Upper lobe of right lung (tissue), 1 donor: ENCODE measurements at places on chromosomes 11 and 22. TPM values are rescaled to one million over a fixed set of nuclear protein-coding genes. Genes with fewer than 3 reads are reported as not detected.

Gene SLC5A4
- total RNA-seq: 1.6 TPM

Gene GGTLC2
- total RNA-seq: 6.5 TPM

Gene WBP2NL
- 1.3 TPM for total RNA-seq

Gene PHLDB1
- 79.6 TPM for total RNA-seq

Gene PDE2A
- total RNA-seq: 27.3 TPM

Gene OR52E8
- not detected for total RNA-seq

Gene MISFA
- 4.6 TPM for total RNA-seq

Gene SYTL2
- 36.5 TPM for total RNA-seq

Gene NPAS4
- total RNA-seq: not detected

Gene CAVIN3
- 48.8 TPM for total RNA-seq

Gene SCGB2A2
- total RNA-seq: not detected

Gene OR2AG1
- not detected for total RNA-seq

Gene GALNT18
- total RNA-seq: 55.5 TPM

- H3K4me1 ChIP-seq: no peaks in the 10 kb centered on the region
- H3K27me3 ChIP-seq: peaks cover 11% of the 10 kb centered on the region
- H3K36me3 ChIP-seq: no peaks in the 10 kb centered on the region
- no peak for DNase-seq
These were observed 398.6 kb downstream of the BRD1 start for GRCh38 chr22:49429066-49429465.

DNA sequence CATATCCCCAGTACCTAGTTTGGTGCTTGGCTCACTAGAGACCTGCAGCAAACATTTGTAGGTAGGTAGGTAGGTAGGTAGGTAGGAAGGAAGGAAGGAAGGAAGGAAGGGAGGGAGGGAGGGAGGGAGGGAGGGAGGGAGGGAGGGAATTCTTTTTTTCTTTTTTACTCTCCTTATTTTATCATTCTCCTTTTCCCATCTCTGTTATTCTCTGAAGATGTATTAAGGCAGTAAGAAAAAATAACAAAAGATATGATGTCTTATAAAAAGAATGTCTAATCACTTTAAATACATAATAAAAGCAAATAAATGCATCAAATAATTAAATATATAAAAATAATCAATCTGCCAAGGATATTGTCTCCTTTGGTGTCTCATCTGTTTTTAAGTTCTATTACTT lies 28.4 kb downstream of the VSIG10L2 start:
- H3K36me3 ChIP-seq: no peaks in the 10 kb centered on the region
- H3K27me3 ChIP-seq: no peaks in the 10 kb centered on the region
- no peaks in the 10 kb centered on the region for H3K4me1 ChIP-seq
- no peak for DNase-seq
- no peak overlapping the region for H3K27ac ChIP-seq
- H3K4me3 ChIP-seq: no peak overlapping the region

DNA sequence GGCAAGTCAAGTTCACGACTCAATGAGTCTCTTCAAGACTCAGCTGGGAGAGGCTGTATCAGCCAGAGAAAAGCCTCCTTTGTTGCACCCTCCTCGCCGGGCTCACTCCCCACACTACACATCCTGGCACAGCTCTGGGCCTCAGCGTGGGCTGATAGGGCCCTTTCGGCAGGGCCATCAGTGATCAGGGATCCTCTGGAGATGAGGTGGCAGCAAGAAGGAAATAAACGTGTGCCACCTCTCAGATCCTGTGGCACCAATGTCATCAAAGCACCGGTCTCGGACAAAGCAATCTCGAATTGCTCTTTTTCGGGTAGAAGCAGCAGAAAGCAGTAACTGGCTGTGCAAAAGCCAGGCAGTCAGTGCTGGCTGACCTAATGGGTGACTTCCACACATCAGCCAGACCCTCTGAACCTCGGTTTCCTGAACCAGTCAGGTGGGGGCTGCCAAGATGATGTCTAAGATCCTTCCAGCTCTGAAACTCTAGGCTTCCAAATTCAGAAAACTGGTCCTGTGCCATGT lies 2.1 kb downstream of the EHD1 start:
- no peaks in the 10 kb centered on the region for H3K27me3 ChIP-seq
- peaks cover 68% of the 10 kb centered on the region for H3K4me1 ChIP-seq
- peak overlapping the region; percentile 88 for H3K27ac ChIP-seq
- no peak for DNase-seq
- H3K36me3 ChIP-seq: peaks cover 34% of the 10 kb centered on the region

- no peak overlapping the region for H3K4me3 ChIP-seq
- H3K4me1 ChIP-seq: peaks cover 24% of the 10 kb centered on the region
- H3K27ac ChIP-seq: peak overlapping the region; percentile 49
- no peak for DNase-seq
These were observed 51.6 kb downstream of the CERK start for GRCh38 chr22:46686221-46687047.

DNA sequence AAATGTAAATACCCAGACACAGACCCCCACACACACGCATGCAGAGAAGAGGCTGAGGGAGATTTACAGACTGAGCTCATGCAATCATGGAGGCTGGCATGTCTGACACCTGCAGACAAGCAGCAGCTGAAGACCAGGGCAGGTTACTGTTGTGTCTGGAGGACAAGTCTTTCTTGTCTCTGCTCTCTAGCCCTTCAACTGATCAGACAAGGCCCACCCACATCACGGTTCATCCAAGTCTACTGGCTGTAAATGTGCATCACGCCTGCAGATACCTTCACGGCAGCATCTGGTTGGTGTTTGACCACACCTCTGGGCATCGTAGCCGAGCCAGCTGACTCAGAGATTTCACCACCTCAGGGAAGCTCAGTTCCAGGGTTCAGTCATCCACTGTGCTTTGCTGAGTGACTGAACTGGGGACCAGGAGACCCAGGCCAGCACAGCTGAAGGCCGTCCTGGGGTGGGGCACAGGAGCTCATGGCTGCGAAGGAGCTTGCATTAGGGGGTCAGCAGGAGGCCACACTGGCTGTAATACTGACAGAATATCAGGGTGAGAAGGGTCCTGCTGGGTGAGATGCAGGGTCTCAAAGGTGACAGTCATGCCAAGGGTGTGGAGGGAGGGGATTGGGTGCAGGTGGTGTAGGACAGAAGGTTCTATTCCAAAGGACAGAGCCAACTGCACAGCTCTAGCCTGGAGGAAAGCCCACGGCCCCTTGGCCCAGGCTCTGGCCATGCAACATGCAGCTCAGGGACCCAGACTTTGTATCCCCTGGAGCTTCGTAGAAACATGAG lies 304.9 kb downstream of the BRD1 start:
- H3K27me3 ChIP-seq: no peaks in the 10 kb centered on the region
- no peaks in the 10 kb centered on the region for H3K36me3 ChIP-seq
- no peak overlapping the region for H3K4me3 ChIP-seq
- DNase-seq: no peak

GRCh38 chr11:5476186-5476819 lies 12.2 kb upstream of the OR52D1 start:
- no peak for DNase-seq
- no peak overlapping the region for H3K4me3 ChIP-seq
- no peak overlapping the region for H3K27ac ChIP-seq
- no peaks in the 10 kb centered on the region for H3K4me1 ChIP-seq
- no peaks in the 10 kb centered on the region for H3K36me3 ChIP-seq

GRCh38 chr22:29083933-29084591 lies 11.2 kb downstream of the KREMEN1 start:
- no peaks in the 10 kb centered on the region for H3K36me3 ChIP-seq
- peaks cover 34% of the 10 kb centered on the region for H3K4me1 ChIP-seq
- H3K27ac ChIP-seq: peak overlapping the region; percentile 18

- no peak overlapping the region for H3K27ac ChIP-seq
- peaks cover 7% of the 10 kb centered on the region for H3K36me3 ChIP-seq
- no peak for DNase-seq
- no peaks in the 10 kb centered on the region for H3K27me3 ChIP-seq
- peaks cover 8% of the 10 kb centered on the region for H3K4me1 ChIP-seq
- no peak overlapping the region for H3K4me3 ChIP-seq
These were observed 36.4 kb upstream of the BID start for GRCh38 chr22:17810570-17811116.

DNA sequence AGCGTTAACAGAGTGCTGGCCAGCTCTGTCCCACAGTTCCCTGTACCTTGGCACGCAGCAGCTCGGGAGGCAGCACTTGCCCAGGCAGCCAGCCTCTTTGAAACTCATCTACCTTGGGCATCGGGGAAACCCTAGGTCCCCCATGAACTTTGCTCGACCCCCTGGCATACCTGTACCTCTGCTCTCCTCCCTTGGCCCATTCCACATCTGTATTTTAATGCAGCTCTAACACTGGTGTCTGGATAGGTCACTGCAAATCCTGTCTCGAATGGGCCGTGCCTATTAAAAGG lies 304.1 kb downstream of the TBC1D22A start:
- no peaks in the 10 kb centered on the region for H3K4me1 ChIP-seq
- no peaks in the 10 kb centered on the region for H3K27me3 ChIP-seq
- no peak for DNase-seq

- no peak overlapping the region for H3K4me3 ChIP-seq
- H3K4me1 ChIP-seq: no peaks in the 10 kb centered on the region
- peak; percentile 80 for DNase-seq
- H3K27ac ChIP-seq: peak overlapping the region; percentile 24
- no peaks in the 10 kb centered on the region for H3K27me3 ChIP-seq
These were observed 135.1 kb downstream of the BCR start for GRCh38 chr22:23315341-23315917.

- no peaks in the 10 kb centered on the region for H3K4me1 ChIP-seq
- DNase-seq: no peak
- H3K36me3 ChIP-seq: peaks cover 78% of the 10 kb centered on the region
- H3K27ac ChIP-seq: no peak overlapping the region
- H3K4me3 ChIP-seq: no peak overlapping the region
These were observed 16.7 kb downstream of the ATG2A start for GRCh38 chr11:64900263-64900678.

- no peaks in the 10 kb centered on the region for H3K4me1 ChIP-seq
- DNase-seq: no peak
- no peak overlapping the region for H3K27ac ChIP-seq
These were observed 146.7 kb downstream of the LDLRAD3 start for GRCh38 chr11:36090356-36091109.

DNA sequence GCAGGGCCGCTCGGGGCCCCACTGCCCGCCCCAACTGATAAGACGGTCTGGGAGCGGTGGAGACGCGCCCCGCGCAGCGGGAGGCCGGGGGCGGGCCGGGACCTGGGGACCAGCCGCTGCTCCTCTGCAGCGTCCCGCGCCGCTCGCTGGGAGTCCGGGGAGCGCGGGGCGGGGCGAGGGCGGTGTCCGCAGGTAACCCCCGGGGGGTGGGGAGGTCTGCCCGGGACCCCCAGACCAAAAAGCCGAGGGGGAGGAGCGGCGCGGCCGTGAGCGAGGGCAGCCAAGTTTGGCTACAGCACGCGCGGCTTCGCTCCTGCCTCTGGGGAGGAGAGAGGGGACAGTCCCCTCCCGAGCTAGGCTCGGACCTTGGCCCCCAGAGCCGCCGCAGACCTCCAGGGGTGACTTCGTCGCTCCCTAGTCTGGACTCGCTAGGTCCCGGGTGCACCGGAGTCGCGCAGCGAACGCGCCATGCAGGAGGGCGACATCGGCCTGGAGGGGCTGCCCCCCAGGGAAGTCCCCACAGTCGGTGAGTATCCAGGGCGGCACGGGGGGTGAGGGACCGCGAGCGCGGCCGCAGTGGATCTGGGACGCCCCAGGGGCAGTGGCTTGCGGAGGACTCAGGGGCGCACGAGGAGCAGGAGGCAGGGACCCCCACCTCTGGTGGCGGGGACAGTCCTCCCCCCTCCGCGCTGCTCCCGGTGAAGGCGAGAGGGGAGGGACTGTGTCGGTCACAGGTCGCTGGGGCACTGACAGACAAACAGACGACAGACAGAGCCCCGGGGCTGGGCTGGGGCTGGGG lies 92.3 kb upstream of the ANO1 start:
- H3K27me3 ChIP-seq: peaks cover 42% of the 10 kb centered on the region
- peak; percentile 61 for DNase-seq
- H3K36me3 ChIP-seq: no peaks in the 10 kb centered on the region
- H3K4me3 ChIP-seq: peak overlapping the region; percentile 48
- no peaks in the 10 kb centered on the region for H3K4me1 ChIP-seq

DNA sequence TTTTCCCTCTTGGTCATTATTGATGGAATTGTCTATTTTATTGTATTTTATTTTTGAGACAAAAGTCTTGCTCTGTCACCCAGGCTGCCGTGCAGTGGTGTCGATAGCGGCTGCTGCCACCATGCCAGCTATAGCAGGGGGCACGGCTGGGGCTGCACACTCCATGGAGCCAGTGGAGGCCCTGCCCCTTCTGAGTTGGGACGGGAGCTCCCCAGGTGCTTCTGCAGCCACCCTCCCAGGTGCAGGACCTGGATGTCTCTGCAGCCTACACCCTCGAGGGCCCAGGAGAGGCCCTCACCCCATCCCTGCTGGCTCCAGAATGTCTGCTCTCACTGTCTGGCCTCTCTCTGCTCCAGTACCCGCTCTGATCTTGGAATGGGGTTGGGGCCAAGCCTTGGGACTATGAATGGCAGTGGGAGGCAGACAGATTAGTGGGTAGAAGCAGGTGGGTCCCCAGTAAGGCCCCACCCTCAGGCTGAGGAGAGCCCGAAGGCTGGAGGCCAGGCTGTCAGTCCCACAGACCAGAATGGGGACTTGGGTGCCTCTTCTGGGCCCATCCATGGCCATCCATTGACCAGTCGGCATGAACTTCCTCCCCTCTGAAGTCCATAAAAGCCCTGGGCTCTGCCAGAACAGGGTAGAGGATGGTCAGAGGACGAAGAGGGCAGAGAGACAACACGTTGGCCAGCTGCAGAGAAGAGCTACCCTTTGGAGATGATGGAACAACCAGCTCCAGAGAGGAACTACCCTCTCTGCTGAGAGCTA lies 49.6 kb upstream of the ATXN10 start:
- H3K27me3 ChIP-seq: no peaks in the 10 kb centered on the region
- DNase-seq: peak; percentile 45
- no peak overlapping the region for H3K4me3 ChIP-seq
- H3K36me3 ChIP-seq: no peaks in the 10 kb centered on the region
- no peak overlapping the region for H3K27ac ChIP-seq

GRCh38 chr22:50209893-50210292 lies 9.1 kb downstream of the SELENOO start:
- DNase-seq: peak; percentile 81
- no peak overlapping the region for H3K4me3 ChIP-seq
- H3K27me3 ChIP-seq: no peaks in the 10 kb centered on the region
- peaks cover 80% of the 10 kb centered on the region for H3K36me3 ChIP-seq

- no peak for DNase-seq
- no peak overlapping the region for H3K4me3 ChIP-seq
- H3K27me3 ChIP-seq: no peaks in the 10 kb centered on the region
- no peaks in the 10 kb centered on the region for H3K36me3 ChIP-seq
- H3K27ac ChIP-seq: no peak overlapping the region
These were observed 3.7 kb upstream of the CLCF1 start for GRCh38 chr11:67376873-67377808.
